ENCODE measurements at places on chromosomes 7 and 10.

DNA sequence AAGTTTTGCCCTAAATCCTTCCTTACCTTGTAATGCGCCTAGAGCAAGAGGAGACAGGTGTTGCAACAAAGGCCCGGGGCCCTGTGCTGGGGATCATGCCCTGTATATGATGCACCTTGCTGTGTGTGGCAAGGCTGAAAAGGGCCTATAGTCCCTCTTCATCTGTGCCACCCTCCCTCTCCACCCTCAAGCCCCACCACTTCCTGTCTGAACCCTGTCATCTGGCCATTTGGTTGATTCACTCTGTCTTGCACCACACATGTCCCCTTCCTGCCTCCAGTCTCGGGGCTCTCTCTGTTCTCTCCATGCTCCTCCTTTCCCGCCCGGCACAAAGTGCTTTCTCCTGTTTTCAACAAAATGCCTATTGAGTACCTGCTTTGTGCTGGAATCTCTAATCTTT, 11.5 kb upstream of the MALSU1 start:
- DNase-seq, result no peak

GRCh38 chr7:47404010-47404409, 177.9 kb downstream of the TNS3 start:
- DNase-seq, result no peak

DNA sequence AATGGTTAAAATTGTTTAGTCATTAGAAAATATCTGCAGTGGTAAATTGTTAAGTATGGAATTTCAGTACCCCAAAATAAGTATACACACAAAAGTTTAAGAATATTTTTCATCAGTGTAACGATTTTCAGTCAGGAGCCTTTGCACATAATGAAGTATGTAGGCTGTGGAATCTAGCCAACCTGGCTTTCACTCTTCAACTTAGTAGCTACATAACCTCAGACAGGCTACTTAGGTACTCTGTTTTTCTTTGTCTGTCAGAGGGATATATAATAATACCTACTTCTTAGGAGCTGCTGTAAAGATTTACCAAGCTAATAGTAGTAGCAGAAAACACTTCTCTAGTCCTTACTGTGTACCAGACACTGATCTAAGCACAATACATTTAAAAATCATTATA, 137.5 kb downstream of the ZEB1 start:
- no peak for DNase-seq

DNA sequence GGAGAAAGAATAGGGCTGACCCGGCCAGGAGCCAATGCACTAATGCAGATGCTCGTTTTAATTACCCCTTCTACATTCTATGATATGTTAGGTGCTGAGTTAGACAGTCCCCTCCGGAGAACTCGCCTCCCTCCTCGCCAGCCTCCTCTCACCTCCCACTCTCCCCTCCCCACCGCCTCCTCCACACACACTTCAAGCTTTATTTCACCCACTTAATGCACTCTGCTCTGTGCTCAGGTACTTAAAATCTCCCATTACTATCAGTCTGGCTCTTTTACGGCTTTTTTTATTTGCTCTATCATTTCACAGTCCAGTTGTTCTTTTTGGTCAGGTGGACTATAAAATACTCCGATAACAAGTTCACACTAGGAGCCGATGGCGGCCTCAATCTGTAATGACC, 231.6 kb downstream of the TEX36 start:
- no peak for DNase-seq

- DNase-seq, result no peak
These were observed 24.5 kb downstream of the CHST15 start for GRCh38 chr10:124068929-124069328.

All from right hindlimb (tissue), 1 donor.